ENCODE measurements at places on chromosomes 1 and 21.
A peak's percentile ranks its signal among the peaks of the same experiment; 100 is the strongest.

- DNase-seq, result no peak
Observed at GRCh38 chr1:2542246-2542915, 12.3 kb upstream of the HES5 start.

DNA sequence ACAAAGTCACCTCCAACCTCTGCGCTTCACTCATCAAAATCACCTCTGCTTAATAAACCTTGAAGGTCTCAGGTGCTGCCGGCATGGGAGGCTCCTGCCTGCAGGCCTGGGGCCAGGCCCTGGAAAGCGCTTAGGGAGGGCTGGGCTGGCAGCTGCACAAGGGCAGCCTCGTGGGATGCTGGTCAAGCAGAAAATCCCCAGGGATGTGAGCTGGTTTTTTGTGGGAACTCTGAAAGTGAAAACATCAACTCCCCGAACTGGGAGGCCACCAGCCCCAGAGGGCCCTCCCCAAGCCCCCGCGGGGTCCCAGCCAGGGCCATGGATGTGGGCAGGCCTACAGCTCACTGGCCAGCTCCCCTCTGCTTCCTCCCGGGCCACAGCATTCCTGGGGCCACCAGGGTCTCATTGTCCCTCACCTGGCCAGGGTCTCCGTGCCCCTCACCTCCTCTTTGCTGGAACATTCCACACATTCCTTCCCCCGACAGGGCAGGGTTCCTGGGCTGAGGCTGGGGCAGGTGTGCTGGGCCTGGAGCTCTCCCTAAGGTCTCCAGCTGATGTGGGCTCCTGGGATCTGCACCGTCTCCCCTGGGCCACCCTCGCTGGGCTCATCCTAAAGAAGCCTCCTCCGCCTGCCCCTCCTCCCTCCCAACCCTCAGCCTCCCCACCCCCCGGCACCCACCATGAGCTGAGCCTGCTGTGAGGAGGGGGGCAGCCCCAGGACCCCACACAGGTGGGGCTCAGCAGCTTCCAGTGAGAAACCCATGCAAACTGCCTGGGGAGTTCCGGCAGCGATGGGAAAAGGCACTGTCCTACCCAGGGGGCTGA lies 36.0 kb upstream of the POFUT2 start:
- DNase-seq, result no peak

DNA sequence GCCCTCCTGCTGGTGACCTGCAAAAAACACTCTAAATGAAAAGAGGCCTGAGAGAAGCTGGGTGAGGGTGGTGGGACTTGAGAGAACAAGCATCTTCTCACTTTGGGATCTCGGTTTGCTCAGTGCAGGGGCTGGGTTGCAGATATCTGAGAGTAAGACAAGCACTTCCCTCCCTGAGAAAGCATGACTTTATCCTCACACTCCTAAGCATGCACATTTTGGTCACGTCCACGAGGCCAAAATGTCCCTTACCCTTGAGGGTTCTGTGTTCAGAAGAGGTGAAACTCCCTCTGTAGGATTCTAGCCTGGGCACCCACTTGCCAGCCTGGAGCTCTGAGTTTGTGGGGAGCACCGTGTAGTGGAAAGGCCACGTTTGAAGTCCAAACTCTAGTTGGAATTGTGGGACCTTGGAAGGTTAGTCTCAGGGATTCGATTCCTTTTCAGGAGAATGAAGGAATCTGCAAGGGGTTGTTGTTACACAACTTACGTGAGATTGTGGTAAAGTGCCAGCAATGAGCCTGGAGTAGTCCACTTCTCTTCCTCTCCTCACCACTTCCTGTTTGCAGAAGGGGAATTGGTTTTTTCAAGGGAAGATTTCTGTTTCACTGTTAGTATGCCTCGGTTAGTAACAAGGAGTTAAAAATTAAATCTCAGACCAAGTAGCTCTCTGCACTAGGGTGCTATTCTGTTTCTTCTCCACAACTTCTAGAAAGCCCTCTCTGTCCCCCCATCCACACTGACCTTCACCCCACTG lies 3.0 kb downstream of the FCAMR start:
- DNase-seq, result no peak

GRCh38 chr21:36218691-36219090 lies 62.1 kb downstream of the DOP1B start:
- no peak for DNase-seq

DNA sequence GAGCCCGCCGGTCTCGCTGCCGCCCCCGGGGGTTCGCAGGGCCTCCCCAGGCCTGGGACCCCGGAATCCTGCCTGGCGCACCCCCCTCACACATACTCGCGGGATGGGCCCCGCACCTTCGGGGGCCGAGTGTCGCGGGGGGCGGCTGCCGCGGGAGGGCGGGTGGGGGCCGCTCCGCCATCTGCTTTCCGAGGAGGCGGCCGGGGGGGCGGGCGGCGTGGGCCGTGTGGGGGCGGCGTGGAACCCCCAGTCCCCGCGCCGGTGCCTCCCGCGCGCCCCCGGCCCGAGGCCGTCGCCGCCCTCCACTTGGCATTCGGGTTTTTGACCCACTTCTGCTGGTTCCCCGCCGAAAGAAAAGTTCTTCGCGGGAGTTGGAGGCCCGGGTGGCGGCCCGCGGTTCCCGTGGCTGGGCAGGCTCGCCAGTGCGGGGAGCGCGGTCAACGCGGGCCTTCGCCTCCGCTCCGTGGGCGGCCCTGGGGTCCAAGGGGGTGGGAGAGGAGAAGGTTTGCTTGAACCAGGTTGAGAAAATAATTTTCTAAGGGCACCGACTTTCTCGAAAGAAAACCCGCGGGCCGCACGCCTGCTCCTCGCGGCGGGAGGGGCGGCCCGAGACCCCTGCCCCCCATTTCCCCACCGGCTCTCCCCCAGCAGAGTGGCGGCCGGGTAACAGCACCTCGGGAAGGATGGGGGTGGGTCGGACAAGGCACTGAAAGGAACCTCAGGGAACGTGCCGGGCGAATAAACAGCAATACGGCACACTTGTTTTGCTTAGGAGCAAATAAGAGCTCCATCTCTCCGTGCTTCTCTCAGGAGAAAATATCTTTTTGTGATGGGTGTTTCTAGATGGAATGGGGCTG lies 1.6 kb downstream of the PHF13 start:
- DNase-seq, result no peak

GRCh38 chr1:164641353-164641730 lies 82.4 kb downstream of the PBX1 start:
- no peak for DNase-seq

GRCh38 chr1:62765981-62766380 lies 18.0 kb upstream of the ATG4C start:
- DNase-seq, result no peak

- no peak for DNase-seq
Observed at GRCh38 chr1:245657371-245657770, 502.6 kb downstream of the KIF26B start.

- DNase-seq, result no peak
Observed at GRCh38 chr1:38569932-38570656, 289.5 kb downstream of the RRAGC start.

DNA sequence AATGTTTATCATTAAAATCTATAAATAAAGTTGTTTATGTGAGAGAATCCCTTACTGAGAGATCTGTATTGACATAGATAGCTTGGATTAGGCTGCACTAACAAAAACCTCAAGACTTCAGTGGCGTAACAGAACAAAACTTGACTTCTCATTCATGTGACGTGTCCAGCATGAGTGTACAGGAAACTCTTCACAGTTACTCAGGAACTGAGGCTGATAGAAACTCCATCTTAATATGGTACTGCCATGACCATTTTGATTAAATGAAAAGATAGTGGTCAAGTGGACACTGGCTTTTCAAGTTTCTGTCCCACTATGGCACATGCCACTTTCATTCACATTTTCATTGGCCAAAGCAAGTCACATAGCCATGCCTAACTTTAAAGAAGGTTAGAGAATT lies 3.7 kb downstream of the ST3GAL3 start:
- no peak for DNase-seq

DNA sequence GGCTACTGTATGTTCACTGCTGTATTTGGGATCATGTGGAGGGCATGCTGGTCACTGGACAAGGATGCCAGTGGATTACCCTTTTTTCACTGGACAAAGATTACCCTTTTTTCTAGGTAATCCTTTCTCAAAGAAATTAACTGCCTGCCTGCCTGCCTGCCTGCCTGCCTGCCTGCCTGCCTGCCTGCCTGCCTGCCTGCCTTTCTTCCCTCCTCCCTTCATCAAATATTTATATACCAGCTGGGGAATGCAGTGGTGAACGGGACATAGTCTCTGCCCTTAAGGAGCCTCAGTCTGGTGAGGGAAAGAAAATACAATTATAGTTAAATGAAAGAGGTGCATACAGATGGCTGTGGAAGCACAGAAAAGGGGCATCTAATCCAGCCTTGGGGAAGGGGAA lies 85.0 kb downstream of the PGM1 start:
- no peak for DNase-seq

DNA sequence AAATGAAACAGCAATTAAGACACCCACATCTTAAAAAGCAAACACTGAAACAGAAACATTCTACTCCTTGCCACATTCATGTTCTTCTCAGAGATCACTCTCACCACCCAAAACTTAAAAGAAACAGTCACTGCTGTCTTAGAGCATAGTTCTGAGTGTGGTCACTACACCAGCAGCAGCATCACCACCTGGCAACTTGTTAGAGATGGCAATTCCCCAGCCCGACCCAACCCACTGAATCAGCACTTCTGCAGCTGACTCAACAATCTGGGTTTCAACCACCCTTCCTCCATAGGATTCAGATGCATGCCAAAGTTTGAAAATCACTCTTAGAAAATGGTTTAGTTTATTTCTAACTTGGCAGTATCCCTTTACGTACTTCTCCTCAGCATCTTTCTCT lies 126.1 kb downstream of the CDC42BPA start:
- DNase-seq, result no peak

DNA sequence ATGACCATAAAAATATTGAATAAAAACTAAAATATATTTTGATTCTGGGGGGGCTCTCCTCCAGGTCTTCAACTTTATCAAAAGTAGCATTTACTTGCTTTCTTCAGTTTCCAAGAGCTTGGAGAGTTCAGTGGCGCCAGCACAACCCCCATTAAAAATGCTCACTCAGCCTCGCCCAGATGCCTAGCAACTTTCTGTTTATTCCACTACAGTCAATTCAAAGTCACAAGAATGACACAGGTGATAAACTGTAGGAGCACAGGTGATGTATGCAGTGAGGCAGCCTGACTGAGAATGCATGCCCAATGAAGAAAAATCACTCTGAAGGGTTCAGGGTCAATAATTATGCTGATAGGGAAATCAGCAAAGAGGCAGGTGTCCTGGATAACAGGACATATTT lies 159.4 kb upstream of the ATP1B1 start:
- DNase-seq, result no peak

- DNase-seq, result no peak
Observed at GRCh38 chr1:235659186-235659771, 9.7 kb upstream of the GNG4 start.

- no peak for DNase-seq
Observed at GRCh38 chr1:172398970-172399755, 21.3 kb upstream of the C1orf105 start.

GRCh38 chr1:179549368-179549700 lies 26.4 kb downstream of the NPHS2 start:
- DNase-seq, result no peak

DNA sequence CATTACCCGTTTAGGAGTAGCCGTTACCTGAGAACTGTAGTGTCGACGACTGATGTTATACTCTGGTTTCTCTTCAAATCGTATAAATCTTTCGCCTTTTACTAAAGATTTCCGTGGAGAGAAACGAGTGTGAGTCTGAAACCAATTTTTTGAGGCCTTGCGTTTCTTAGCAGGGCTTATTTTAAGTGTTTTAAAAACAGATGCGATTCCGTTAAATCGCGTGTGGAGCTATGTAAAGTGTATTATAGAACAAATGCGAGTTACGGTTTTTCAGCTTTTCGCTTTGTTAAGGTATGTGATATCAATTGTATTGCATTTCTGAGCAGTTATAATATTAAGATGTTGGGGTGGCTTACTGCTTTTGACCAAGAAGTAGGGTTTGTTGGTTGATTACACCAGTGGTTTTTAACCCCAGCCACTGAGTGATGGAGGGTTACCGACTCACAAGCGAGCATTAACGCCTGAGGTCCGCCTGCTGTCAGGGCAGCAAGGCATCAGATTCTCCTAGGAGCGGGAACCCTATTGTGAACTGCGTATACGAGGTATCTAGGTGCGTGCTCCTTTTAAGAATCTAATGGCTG lies 18.0 kb downstream of the KIAA2013 start:
- peak; percentile 55 for DNase-seq
